ENCODE measurements at places on chromosomes 3 and 15.

GRCh38 chr3:153146191-153147053 is 15.6 kb upstream of the RAP2B start:
- DNase-seq: no peak

DNA sequence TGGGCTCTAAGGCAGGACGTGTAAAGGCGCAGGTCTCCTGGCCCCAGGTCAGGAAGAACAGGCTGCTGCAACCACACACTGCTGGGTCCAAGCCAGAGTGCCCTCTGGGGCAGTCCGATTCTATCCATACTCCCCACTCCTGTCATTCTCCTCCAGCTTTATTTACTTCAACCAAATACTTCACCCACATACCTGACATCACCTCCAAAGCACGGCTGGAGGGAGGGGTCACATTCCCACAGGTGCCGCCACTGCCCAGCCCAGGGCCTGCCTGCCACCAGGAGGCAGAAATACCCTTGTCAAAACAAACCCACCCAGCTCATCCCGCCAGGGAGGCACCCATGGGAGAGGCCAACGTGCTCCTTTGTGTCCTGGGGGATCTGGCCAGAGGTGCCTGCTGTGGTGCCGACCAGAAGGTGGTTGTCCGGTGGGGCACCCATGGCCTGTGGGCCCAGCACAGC is 100.4 kb downstream of the DAPK2 start:
- no peak for DNase-seq

DNA sequence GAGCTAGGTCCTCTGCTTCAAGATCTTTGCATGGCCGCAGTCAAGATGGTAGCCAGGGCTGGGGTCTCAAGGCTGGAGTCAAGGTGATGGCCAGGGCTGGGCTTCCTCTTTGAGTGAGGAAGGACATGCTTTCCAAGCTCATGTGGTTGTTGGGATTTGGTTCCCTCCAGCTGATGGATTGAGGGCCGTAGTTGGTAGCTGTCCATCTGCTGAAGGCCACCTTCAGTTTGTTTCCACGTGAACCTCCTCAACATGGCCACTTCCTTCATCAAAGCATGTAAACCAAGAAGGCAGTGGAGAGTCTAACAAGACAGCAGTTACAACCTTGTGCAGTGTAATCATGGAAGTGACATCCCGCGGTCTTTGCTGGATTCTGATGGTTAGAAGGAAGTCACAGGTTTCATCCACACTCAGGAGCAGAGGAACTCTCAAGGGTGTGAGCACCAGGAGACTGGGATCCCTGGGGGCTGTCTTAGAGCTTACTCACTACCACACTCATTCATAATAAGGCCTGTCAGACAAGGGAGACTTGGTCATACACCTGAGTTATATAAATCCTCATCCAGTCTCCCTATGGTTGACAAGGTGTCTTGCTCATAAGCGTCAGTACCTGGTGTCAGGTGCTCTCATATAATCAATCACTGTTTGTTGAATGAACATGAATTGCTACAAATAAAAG is 42.1 kb downstream of the ABHD5 start:
- DNase-seq: no peak

GRCh38 chr3:55059027-55059629 is 131.3 kb upstream of the LRTM1 start:
- no peak for DNase-seq

GRCh38 chr15:39488516-39488915 is 92.4 kb upstream of the THBS1 start:
- no peak for DNase-seq

- DNase-seq: peak; percentile 38
These were observed 300.6 kb downstream of the SATB1 start for GRCh38 chr3:18124501-18124900.

GRCh38 chr3:63611382-63611781 is 41.1 kb upstream of the SNTN start:
- no peak for DNase-seq

- DNase-seq: no peak
These were observed 3.2 kb downstream of the ITGB5 start for GRCh38 chr3:124883766-124884473.

GRCh38 chr3:13391308-13391707 is 28.8 kb downstream of the NUP210 start:
- no peak for DNase-seq

DNA sequence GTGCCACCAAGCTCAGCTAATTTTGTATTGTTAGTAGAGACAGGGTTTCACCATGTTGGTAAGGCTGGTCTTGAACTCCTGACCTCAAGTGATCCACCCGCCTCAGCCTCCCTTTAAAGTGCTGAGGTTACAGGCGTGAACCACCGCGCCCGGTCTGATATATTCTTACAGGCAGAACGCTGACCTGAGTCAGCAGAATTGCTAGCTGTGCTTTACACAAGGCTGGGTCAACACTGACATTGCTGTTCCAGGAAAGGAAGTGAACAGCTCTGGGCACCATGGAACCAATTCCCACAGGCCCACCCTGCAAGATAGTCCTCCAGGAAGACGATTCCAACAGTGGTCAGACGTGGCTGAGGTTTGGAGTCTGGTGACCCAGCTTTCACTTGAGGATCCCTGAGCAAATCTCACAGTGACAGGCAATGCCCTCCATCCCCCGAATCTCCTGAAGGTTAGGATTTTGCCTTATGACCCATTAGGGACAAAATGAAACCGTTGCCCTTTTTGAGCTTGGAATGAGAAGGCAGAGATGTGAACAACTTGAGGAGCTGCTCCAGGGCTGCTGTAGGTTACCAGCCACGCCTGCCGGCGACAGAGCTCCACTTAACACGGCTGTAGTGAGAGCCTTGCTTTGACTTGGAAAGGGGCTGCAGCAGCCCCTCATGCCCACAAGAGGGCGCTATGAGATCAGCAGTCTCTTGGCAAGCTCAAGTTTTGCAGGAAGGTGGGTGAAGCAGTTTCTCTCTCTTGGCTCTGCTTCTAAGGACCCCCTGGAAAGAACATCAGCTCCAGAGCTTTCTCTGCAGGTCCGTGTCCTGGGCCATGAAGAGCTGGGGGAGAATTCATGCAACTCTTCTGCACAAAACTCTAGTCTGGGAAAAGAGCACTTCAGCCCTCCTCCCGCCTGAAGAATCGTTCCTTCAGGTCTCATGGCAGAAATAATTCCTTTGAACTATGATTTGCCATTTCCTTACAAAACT is 74.1 kb downstream of the SENP2 start:
- peak; percentile 83 for DNase-seq

All from NCI-H2081 (cell line).